ENCODE measurements at places on chromosomes 12 and 14.

DNA sequence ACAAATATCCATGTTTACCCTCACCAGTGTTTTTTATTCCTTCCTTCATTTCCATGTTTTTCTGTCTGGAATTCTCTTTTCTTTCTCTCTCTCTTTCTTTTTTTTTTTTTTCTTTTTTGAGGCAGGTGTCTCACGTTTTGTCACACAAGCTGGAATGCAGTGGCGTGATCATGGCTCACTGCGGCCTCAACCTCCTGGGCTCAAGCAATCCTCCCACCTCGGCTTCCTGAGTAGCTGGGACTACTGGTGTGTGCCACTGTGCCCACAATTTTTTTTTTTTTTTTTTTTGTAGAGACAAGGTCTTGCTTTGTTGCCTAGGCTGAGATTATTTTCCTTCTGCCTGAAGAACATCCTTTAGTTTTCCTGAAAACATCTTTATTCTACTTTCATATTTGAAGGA is 15.0 kb upstream of the AMIGO2 start:
- no peak for DNase-seq

DNA sequence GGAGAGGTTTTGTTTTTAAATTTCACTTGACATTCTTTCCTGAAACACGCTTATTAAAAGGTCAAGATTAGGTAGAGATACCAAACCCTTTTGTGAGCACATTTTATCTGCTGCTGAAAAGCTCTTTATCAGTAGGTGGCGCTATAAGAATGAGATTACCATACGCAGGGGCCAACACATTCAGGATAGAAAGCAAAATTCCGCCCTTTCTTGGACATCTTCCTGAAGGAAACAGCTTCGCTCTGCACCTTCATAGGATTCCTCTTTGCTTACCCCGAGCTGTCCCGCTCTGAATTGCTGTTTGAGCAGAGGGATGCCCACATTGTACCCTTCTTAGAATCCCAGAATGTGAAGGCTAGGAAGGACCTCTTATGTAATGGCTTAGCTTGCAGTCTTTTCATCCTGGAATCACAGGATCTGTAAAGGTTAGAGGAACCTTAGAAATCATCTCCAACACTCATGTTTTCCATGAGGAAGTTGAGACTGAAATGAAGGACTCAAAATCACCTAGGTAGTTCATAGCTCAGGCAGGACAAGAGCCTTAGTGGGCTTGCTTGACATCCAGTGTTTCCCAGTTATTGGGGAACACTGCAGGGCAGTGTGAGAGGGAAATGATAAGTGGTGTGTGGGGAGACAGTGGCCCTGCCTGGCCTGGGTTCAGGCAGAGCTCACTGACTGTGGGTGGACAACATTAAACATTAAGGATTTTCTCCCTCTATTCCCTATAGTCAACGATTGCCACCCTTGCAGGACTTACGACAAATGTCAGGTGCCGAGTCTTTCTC is 38.7 kb upstream of the CRY1 start:
- DNase-seq, result peak; percentile 47

DNA sequence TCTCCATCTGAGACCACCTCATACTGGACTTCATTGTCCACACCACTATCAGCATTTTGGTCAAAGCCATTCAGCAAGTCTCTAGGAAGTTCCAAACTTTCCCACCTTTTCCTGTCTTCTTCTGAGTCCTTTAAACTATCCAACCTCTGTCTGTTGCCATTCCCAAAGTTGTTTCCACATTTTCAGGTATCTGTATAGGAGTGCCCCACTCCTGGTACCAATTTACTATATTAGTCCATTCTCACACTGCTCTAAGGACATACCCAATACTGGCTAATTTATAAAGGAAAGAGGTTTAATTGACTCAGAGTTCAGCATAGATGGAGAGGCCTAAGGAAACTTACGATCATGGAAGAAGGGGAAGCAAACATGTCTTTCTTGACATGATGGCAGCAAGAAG is 292.2 kb upstream of the ATXN7L3B start:
- no peak for DNase-seq

DNA sequence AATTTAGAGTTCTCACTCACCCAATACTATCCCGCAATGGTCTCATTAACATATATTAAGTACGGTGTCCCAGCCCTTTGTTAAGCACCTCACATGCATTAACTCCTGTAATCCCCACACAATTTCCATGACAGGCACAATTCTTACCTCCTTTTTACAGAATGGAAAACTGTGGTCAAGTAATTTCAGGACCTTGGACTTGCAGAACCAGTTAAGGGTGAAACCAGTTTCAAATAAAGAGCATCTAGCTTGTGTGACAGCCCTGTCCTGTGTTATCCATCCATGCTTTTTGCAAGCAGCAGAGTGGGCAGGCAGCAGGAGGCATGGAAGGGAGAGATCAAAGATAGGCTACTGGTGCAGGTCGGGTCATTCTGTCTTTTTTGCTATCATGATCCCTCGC is 470.8 kb downstream of the NELL2 start:
- no peak for DNase-seq

DNA sequence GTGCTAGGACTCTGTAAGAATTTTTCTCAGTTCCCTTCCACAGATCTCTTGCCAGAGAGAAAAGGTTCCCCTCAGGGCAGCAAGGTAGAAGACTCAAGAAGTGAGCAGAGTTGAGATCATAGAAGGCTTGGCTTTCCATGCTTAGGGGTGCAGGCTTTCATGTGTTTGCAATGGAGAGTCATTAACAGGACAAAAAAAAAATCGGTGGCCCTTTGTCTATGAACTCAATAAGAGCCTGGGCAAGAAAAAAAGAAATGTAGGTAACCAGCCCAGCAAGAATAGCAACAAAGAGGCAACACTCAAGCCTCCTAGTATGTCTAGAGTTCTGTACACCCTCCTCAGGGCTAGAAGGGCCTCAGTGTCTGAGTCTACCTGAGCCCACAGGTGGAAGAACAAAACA is 23.4 kb upstream of the LRP6 start:
- DNase-seq, result no peak

DNA sequence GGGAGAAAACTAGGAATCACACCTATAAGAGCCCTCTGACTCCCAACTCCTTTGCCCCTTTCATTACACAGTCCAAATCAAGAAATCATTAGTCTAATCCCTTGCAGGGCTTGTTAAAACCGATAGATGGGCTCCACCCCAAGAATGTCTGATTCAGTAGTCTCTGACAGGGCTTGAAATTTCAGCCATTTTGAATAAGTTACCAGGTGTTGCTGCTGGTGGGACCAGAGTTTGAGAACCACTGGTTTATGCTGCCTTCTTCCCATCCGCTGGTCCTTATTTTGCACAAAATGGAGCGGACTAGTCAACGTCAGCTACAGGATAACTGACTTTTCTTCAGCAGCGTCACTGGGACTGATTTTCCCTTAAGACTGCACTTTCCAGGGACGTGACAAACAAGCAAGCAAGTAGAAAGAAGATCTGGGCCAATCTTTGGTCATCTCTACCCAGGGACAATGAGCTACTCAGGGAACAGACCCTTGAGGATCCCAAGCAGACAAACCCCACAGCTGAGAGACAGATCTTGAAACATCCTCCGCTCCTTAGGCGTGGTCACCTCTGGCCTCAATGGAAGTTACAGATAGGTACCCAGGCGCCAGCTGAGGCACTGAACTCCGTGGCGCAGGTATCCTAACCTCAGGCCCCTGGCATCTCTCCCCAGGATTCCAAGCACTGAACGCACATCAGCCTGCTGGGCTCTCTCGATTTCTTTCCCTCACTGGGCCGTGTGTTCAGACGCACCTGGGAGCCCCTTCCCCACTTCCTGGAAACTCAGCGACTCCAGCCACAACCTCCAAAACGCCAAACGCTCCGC is 900 bp downstream of the KCTD10 start:
- DNase-seq, result no peak

DNA sequence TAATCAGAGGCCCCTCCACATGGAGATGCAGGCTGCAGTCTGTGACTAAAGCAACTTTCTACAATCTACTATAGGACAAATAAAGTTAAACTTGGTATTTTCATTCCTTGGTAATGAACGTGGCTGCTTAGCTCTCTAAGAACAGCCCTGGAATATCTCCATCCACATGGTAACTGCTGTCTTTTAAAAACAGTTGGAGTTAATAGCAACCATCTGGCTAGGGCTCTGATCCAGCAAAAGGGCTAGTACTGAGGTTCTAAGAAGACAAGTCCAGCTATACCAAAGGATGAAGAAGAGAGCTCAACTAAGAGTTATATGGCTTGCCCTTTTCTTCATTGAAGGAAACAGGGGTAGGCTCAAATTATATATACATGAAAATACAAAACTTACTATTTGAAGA is 920.1 kb downstream of the FLRT2 start:
- DNase-seq, result peak; percentile 27

GRCh38 chr12:50887191-50887590 is 44.5 kb downstream of the TMPRSS12 start:
- DNase-seq, result no peak

GRCh38 chr12:44286336-44286735 is 450.5 kb downstream of the TMEM117 start:
- no peak for DNase-seq

DNA sequence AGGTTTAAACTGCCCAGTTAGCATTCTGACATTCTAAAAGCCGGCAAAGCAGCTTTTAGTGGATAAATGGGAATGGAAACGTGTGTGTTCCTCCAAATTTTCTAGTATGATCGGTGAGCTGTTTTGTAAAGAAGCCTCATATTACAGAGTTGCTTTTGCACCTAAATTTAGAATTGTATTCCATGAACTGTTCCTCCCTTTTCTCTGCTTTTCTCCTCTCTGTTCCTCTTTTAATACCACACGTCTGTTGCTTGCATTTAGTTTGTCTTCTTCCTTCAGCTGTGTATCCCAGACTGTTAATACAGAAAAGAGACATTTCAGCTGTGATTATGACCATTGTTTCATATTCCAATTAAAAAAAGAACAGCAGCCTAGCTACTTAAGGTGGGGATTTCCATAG is 10.7 kb downstream of the DYRK2 start:
- DNase-seq, result no peak

DNA sequence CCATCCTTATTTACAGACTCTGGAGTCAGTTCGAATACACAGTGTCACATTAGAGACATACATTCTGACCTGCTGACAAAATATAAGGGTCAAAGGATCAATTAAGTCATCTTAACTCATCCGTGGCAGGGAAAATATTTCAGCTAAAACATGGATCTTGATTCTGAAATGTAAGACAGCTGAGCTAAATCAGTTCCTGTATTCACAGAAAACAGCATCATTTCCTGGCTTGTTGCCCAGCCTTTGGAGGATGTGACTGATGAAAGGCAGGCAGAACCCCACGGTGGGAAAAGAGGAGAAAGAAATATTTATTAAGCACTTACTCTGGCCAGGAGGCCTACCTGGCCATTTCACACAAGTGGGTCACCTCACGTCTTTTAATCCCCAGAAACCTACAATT is 101.9 kb downstream of the GAS2L3 start:
- no peak for DNase-seq

DNA sequence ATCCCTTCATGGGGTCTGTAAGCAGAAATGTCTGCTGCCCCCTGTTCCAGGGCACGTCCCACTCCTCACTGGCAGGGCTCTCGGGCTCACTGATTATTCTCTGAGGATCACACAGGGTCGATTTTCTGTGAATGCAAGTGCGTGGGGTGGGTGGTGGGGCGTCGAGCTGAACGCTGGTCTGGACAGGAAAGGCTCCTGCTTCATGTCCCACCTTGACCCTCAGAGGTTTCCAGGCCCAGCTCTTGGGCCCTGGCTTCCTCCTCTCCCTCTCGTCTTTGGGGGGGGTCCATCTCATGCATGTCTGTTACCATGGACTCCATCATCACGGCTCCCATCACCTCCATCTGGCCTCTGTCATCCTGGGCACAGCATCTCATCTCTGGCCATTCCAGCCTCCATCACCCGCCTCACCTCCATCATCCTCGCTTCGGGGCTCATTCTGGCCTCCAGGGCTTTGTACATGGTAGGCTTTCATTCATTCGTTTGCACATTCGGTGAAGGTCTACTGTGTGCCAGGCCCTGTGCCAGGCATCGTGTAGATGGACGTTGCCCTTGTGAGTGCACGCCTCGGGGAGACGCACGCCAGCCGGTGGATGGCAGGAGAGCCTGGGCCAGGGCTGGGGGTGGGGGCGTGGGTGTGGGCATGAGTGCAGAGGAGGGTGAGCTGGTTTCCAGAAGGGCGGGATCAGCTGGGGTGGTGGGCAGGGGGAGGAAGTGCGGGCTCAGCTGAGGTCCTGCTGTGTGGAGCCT is 34.7 kb downstream of the RTL1 start:
- no peak for DNase-seq

- peak; percentile 61 for DNase-seq
Observed at GRCh38 chr14:22433069-22433468, 156.0 kb downstream of the DAD1 start.

DNA sequence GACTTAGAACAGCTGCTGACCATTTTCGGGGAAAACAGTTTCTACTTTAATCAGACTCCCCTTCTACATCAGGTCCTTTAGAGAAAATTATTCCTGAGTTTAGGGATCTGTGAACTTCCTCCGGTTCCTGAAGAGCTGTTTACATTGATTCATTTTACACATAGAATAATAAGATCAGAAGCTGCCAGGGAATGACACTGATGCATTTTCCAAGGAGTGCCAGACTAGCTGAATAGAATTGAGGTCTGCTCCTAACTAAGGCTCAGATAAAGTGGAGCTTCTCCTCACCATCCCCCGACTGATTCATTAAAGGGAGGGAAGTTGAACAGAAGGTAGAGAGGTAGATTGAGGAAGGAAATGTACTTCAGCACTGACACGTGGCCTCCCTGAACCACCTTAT is 41.9 kb upstream of the PSMA6 start:
- DNase-seq, result no peak

GRCh38 chr14:61417883-61418455 is 96.6 kb downstream of the PRKCH start:
- no peak for DNase-seq

- no peak for DNase-seq
Observed at GRCh38 chr14:76904740-76905569, 78.7 kb downstream of the LRRC74A start.

DNA sequence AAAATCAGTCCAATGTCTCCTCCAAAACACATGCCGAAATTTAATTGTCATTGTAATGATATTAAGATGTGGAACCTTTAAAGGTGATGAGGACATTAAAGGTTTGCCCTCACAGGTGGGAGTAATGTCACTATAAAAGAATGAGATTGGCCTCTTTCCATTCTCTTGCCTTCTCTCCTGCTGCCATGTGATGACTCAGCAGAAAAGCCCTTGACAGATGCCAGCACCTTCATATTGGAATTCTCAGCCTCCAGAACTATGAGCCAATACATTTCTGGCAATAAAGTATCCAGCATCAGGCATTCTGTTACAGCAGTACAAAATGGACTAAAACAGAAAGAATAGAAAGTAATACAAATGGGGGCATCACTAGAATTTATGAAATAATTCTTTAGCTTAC is 609.7 kb downstream of the SLC16A7 start:
- DNase-seq, result no peak

DNA sequence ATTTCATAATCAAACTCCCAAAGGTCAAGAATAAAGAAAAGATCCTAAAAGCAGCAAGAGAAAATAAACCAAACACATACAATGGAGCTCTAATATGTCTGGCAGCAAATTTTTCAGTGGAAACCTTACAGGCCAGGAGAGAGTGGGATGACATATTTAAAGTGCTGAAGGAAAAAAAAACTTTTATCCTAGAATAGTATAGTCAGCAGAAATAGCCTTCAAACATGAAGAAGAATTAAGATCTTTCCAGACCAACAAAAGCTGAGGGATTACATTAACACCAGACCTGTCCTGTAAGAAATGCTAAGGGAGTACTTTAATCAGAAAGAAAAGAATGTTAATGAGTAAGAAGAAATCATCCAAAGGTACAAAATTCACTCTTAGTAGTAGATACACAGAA is 215.7 kb upstream of the IGF1 start:
- no peak for DNase-seq

- no peak for DNase-seq
Observed at GRCh38 chr12:119665164-119665929, 2.6 kb upstream of the PRKAB1 start.
